Stimulated activated CD4-positive, alpha-beta T cell treated with anti-CD3 and anti-CD28 coated beads, TNF-alpha, amount 100 ng/mL, for 24 hours (primary cell): ENCODE measurements at places on chromosomes 7 and 10.

DNA sequence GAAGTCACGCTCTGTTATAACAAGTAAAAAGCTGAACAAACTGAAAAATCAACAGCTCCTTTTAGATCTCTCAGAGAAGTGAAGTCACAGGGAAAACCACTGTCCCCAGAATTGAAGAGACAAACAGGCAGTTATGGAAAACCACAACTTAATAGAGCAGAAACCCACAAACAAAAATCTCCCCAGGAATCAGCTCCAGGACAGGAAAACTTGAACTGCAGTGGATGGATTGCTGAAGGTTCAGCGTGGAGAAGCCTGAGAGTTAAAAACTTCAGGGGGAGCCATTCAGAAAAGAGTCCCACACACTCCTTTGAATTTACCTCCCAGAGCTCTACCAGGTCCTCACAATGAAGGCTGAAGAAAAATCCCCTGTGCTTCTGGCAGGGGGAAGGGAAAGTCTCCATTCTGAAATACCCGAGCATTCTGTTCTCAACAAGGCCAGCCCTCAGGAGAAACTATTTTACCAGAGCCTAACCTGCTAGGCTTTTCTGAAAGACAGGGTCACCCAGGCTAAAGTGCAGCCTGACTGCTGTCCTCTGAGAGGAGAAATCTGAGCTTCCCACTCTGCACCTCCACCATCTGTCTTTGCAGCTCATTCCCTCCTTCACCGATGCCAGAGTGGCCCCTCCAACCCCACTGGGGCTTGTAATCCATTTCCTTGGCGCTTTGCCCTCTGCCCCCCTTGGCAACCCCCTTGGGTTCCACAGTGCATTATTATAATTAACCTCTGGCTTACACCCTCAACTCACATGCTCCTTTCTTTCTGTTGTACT, 65.0 kb upstream of the CCNY start:
- no peak for DNase-seq

GRCh38 chr7:940599-941408, 13.7 kb downstream of the ADAP1 start:
- no peak for DNase-seq

- no peak for DNase-seq
Measured at GRCh38 chr10:48453451-48454301, 147.2 kb downstream of the MAPK8 start.

- DNase-seq: no peak
Measured at GRCh38 chr7:2922348-2922691, 78.2 kb upstream of the GNA12 start.

DNA sequence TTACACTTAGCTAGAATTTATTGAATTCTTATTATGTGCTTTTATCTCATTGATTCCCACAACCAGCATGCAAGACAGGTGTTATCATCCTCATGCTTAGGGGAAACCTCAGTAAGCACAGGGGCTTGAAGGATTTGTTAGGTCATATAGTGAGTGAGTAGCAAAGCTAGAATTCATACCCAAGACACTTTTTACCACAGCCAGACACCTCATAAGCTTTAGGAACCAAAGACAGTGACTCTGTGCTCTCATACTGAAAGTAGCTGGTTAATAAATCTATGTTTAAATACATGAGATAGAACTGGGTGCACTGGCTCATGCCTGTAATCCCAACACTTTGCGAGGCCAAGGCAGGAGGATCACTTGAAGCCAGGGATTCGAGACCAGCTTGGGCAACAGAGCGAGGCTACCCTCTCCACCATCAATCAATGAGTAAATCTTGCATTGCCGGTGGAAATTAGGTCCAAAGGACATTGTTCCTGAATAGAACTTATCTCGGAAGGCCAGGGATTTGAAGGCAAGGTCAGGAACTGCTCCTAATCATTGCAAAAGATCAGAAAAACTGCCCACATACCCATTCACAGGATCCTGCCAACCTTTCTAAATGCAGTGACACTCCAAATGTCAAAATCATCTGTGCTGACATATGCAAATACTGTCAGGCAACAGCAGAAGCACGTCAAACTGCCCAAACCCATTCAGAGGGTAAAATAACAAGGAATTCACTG, 523.5 kb downstream of the PARD3 start:
- no peak for DNase-seq
